ENCODE measurements at places on chromosomes 16 and 17.

GRCh38 chr17:16593356-16594102 lies 24.5 kb upstream of the ZNF287 start:
- H3K27ac ChIP-seq, result no peak overlapping the region
- no peak for DNase-seq
- H3K4me1 ChIP-seq, result no peaks in the 10 kb centered on the region
- H3K27me3 ChIP-seq, result peaks cover 6% of the 10 kb centered on the region
- H3K36me3 ChIP-seq, result no peaks in the 10 kb centered on the region
- no peak overlapping the region for H3K4me3 ChIP-seq

GRCh38 chr17:74417178-74418045 lies 14.5 kb upstream of the GPRC5C start:
- no peaks in the 10 kb centered on the region for H3K36me3 ChIP-seq
- no peak for DNase-seq

DNA sequence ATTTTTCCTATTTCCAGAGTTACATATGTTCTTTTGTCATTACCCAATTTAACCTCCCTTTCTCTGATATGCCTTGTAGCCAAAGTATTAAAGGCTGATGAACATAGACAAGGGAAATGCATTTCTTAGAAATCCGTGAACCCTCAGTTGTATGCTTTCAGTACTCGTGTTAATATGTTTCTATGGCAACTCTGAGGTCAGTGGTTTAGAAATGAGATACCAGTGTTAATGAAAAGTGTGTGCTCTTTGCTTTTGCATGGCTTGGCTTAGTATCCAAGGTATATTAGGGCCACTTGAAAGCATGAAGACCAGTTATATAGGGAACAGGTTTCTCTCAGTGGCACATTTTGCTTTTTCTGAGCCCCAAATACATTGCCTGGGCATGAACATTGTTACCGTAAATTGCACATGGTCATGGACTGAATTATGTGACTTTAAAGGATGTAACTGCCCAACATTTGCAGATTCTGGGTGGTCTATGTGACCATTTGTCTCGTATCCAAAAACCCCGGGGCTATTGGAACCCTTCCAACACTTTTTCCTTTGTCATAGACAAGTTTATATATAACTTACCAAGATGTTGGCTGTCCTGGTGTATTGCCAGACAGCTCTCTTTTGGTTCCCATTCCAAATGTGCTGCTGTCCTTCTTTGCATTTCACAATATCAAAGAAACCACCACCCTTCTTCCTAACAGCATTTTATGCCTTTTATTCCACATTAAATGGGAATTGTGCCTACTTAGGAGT lies 17.5 kb downstream of the ABHD15 start:
- no peaks in the 10 kb centered on the region for H3K4me1 ChIP-seq
- DNase-seq, result no peak
- no peak overlapping the region for H3K4me3 ChIP-seq

DNA sequence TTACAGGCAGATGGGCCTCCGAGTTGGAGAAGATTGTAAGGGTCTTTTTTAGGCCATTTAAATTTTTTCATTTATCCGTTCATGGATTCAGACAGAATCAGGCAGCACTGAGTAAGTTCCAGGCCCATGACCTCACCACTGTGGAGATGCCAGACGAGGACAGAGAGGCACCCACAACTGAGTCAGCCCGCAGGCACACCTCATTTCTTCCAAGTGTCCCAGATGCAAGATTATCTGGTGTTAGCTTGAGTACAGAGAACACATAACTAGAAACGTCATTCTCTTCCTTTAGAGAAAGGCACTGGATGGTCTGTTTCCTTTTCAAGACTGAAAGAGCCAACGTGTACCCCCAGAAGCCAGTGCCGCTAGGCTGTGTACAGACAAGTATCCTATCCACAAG lies 16.9 kb downstream of the CLEC16A start:
- peaks cover 36% of the 10 kb centered on the region for H3K4me1 ChIP-seq
- no peak for DNase-seq
- H3K36me3 ChIP-seq, result peaks cover 28% of the 10 kb centered on the region
- H3K4me3 ChIP-seq, result no peak overlapping the region
- H3K27me3 ChIP-seq, result no peaks in the 10 kb centered on the region

- peak overlapping the region; percentile 90 for H3K27ac ChIP-seq
- peaks cover 20% of the 10 kb centered on the region for H3K4me1 ChIP-seq
- peak overlapping the region; percentile 87 for H3K4me3 ChIP-seq
- no peak for DNase-seq
- peaks cover 2% of the 10 kb centered on the region for H3K36me3 ChIP-seq
Measured at GRCh38 chr17:39979016-39979670, 1.5 kb upstream of the PSMD3 start.

- no peak for DNase-seq
- H3K36me3 ChIP-seq, result no peaks in the 10 kb centered on the region
- no peak overlapping the region for H3K4me3 ChIP-seq
- H3K27ac ChIP-seq, result no peak overlapping the region
Measured at GRCh38 chr17:59423137-59423724, 91.8 kb downstream of the YPEL2 start.

DNA sequence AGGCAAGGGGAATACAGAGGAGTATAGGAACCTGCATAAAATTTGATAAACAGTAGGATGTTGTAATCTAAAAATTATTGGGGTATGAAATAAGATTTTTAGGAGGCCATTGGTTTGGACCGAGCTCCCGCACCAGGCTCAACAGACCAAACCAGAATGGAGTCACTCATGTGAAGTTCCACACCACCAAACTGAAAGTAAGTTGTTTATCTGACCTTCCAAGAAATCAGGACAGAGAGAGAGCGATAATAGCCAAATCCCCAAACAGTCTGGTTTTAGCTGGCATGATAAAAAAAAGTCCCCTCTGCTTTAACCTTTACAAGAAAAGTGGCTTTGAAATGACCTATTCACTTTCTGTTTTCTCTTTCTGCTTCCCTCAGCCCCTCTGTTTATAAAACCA lies 45.7 kb upstream of the SIAH1 start:
- no peaks in the 10 kb centered on the region for H3K27me3 ChIP-seq
- no peak for DNase-seq
- H3K27ac ChIP-seq, result peak overlapping the region; percentile 98
- H3K4me3 ChIP-seq, result peak overlapping the region; percentile 52

- H3K36me3 ChIP-seq, result peaks cover 13% of the 10 kb centered on the region
- H3K4me3 ChIP-seq, result no peak overlapping the region
- H3K27ac ChIP-seq, result peak overlapping the region; percentile 94
- no peak for DNase-seq
- peaks cover 39% of the 10 kb centered on the region for H3K4me1 ChIP-seq
Measured at GRCh38 chr16:2517954-2518605, 2.1 kb upstream of the AMDHD2 start.

- peaks cover 34% of the 10 kb centered on the region for H3K36me3 ChIP-seq
- no peak overlapping the region for H3K27ac ChIP-seq
- DNase-seq, result no peak
- no peaks in the 10 kb centered on the region for H3K4me1 ChIP-seq
- H3K27me3 ChIP-seq, result no peaks in the 10 kb centered on the region
Measured at GRCh38 chr16:84061236-84061819, 18.7 kb upstream of the SLC38A8 start.

GRCh38 chr16:51886456-51886855 lies 660.5 kb downstream of the TOX3 start:
- no peak overlapping the region for H3K27ac ChIP-seq
- no peaks in the 10 kb centered on the region for H3K36me3 ChIP-seq
- no peak overlapping the region for H3K4me3 ChIP-seq
- no peak for DNase-seq
- no peaks in the 10 kb centered on the region for H3K27me3 ChIP-seq

DNA sequence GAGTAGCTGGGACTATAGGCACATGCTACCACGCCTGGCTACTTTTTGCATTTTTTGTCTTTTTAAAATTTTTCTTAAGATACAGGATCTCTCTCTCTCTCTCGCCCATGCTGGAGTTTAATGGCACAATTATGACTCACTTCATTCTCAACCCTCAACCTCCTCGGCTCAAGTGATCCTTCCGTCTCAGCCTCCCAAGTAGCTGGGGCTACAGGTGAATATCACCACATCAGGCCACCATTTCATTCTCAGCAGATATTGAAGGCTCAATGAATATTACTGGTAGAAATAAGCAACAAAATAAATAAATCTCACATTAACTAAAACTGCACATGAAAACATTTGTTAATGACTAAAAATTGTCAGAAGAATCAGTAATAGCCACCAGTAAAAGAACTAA lies 41.7 kb downstream of the BRIP1 start:
- no peak overlapping the region for H3K4me3 ChIP-seq
- DNase-seq, result no peak
- H3K4me1 ChIP-seq, result peaks cover 2% of the 10 kb centered on the region
- peaks cover 9% of the 10 kb centered on the region for H3K36me3 ChIP-seq

DNA sequence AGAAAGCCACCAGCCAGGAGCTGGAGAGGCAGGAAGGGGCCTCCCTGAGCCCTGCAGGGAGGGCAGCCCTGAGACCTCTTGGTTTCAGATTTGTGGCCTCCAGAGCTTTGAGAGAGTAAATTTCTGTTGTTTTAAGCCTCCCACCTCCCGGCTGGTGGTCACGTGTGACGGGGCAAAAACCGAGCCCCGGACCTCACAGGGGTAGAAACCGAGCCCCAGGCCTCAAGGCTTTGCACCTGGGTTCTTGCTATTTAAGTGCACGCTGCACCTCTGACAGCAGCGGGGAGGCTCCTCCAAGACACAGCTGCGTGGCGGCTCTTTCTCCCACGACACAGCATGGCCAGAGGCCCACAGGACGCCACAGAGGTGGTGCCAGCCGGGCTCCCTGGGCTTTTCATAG lies 17.4 kb upstream of the ZC3H18 start:
- H3K27me3 ChIP-seq, result peaks cover 10% of the 10 kb centered on the region
- H3K4me3 ChIP-seq, result no peak overlapping the region
- peaks cover 2% of the 10 kb centered on the region for H3K36me3 ChIP-seq
- H3K4me1 ChIP-seq, result peaks cover 9% of the 10 kb centered on the region
- H3K27ac ChIP-seq, result no peak overlapping the region
- DNase-seq, result no peak

DNA sequence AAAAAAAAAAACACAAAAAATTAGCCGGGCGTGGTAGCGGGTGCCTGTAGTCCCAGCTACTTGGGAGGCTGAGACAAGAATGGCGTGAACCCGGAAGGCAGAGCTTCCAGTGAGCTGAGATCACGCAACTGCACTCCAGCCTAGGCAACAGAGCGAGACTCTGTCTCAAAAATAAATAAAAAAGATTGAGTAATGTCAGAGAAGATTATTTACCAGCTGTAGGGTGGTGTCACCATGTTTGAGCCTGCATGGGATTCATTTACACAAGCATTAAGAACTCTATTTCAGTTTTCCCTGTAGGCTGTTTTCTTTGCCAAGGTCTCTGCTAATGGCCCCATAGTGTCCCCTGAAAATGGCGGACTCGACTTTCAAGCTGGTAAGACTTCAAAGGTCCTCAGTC lies 575.0 kb downstream of the CDH13 start:
- H3K27me3 ChIP-seq, result peaks cover 14% of the 10 kb centered on the region
- H3K4me1 ChIP-seq, result no peaks in the 10 kb centered on the region
- H3K36me3 ChIP-seq, result no peaks in the 10 kb centered on the region
- H3K27ac ChIP-seq, result no peak overlapping the region
- DNase-seq, result no peak

GRCh38 chr16:56506941-56507340 lies 12.9 kb downstream of the BBS2 start:
- no peaks in the 10 kb centered on the region for H3K27me3 ChIP-seq
- peaks cover 40% of the 10 kb centered on the region for H3K36me3 ChIP-seq
- no peak for DNase-seq
- no peaks in the 10 kb centered on the region for H3K4me1 ChIP-seq
- no peak overlapping the region for H3K27ac ChIP-seq

DNA sequence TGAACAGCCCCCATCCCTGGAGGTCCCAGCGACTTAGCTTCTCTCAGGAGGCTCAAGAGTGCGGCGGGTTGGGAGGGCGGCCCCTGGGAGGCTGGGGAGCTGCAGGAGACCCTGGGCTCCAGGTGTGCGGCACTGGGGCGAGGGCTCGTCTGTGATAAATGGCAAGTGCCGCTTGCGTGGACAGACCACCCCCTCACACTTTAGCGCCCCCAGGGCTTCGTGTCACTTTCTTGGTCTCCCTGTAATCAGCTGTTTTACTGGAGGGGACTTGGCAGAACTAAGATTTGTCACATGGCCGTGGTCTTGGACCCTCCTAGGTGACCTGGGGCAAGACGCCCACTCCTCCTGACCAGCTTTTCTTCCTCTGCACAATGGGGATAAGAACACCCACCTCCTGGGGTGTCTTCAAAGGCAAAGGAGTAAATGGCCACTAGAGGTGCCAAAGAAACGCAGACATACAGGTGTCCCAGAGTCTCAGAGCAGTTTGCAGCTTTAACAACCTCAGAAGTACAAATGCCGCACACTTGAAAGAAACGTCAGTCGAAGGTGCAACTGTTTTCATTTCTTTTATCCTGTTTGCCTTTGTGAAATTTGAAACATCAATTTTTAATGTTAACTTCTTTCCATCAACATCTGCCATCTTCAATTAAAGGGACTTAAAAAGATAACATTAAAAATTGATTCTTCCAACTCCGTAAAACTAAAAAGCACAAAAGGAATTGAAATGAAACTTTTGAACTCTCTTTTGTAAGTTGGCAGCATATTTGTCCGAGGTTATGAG lies 946 bp downstream of the OSGIN1 start:
- no peaks in the 10 kb centered on the region for H3K36me3 ChIP-seq
- DNase-seq, result no peak
- peak overlapping the region; percentile 51 for H3K4me3 ChIP-seq
- H3K27me3 ChIP-seq, result peaks cover 6% of the 10 kb centered on the region

- DNase-seq, result no peak
- no peaks in the 10 kb centered on the region for H3K4me1 ChIP-seq
- no peaks in the 10 kb centered on the region for H3K27me3 ChIP-seq
- H3K4me3 ChIP-seq, result no peak overlapping the region
Measured at GRCh38 chr16:51592535-51593300, 441.6 kb upstream of the SALL1 start.

DNA sequence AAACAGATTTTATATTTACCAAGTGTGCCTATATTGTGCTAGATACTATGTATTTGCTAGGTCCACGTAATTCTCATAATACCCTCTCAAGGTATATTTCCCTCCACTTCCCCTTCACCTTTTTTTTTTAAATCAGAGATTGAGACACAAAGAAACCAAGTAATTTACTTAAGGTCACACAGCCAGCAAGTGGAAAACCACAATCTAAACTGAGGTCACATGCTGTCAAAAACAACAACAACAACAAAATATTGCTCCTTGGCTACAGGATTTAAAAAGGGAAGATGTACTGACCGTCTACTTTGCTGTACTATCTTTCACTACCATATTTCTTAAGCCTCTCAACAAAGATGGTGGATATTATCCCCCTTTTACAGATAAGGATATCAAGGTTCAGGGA lies 15.8 kb downstream of the BLMH start:
- DNase-seq, result no peak
- peaks cover 32% of the 10 kb centered on the region for H3K36me3 ChIP-seq
- no peak overlapping the region for H3K27ac ChIP-seq

- H3K27ac ChIP-seq, result no peak overlapping the region
- H3K4me3 ChIP-seq, result no peak overlapping the region
- no peaks in the 10 kb centered on the region for H3K36me3 ChIP-seq
- no peak for DNase-seq
- H3K4me1 ChIP-seq, result peaks cover 9% of the 10 kb centered on the region
Measured at GRCh38 chr16:4301968-4302367, 13.9 kb upstream of the GLIS2 start.

Data from memory B cell (primary cell).